SHP77 (cell line): ENCODE measurements at places on chromosomes 11 and 22.

- DNase-seq, result no peak
Observed at GRCh38 chr11:2521733-2522630, 77.2 kb downstream of the KCNQ1 start.

GRCh38 chr22:19911540-19912270, 29.9 kb upstream of the COMT start:
- no peak for DNase-seq

DNA sequence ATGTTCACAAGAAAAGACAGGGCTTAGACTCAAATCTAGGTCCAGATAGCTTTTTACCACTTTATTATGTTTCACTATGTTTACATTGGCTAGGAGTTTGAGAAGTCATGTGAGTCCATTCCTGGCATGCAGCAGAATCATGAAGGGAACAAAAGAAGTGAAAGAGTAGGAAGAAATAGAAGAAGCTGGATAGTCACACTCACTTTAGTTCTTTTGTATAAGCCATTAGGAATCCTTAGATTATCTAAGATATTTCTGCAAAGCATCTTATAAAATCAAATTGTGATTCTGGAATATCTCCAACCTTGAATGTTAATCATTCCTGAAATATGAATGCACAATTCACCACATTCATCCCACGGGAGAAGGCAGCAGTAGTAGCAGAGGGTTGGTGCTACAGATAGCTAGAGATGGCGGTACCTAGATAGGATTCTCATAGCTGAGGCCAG, 31.9 kb downstream of the MAML2 start:
- no peak for DNase-seq

DNA sequence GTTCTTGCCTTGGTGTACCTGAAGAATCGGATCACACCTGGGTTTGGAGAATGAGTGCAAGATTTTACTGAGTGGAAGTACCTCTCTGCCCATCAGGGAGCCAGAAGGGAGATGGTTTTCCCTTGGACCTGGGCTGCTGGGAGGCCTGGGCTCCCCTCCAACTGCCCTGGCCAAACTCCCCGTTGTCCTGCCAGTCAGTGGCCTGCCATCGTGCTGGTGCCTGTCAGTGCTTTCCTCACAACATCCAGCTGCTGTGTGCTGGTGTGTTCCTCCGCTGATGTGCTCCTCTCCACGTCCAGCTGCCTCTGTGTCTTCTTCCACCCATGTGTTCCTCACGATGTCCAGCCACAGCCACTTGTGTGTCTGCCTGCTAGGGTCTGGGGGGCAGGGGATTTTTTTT, 87.9 kb upstream of the CLPB start:
- DNase-seq, result no peak

GRCh38 chr22:43183496-43184277, 3.2 kb downstream of the TTLL12 start:
- no peak for DNase-seq

DNA sequence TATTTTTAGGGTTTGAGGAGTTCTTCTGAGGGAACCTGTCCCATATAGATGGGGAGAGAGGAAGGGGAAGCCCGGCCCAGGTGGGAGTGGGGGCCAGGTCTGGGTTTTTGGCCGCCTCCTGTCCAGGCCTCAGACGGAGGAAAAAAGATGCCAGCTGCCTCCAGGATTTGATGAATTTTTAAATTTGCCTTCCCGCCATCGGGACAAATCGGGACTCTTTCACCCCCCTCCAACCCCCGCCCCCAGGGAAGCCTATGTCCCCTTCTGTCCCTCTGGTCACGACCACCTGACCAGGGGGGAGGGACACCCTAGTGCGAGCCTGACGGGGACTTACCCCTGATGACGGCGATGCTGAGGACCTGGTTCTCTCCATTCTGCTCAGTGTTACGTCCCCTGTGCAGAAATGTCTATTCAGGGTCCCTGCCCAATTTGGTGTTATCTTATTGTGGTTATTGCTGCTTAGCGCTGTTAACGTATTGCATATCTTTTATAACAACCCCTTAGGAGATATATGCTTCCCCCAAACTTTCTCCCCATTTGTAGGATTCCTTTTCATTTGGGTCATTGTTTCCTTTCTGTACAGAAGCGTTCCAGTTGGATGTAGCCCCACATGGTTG, 115.9 kb upstream of the GRK3 start:
- DNase-seq, result no peak

- no peak for DNase-seq
Observed at GRCh38 chr22:46726986-46727317, 11.1 kb downstream of the CERK start.

GRCh38 chr11:5524756-5525155, 8.3 kb upstream of the UBQLNL start:
- no peak for DNase-seq

DNA sequence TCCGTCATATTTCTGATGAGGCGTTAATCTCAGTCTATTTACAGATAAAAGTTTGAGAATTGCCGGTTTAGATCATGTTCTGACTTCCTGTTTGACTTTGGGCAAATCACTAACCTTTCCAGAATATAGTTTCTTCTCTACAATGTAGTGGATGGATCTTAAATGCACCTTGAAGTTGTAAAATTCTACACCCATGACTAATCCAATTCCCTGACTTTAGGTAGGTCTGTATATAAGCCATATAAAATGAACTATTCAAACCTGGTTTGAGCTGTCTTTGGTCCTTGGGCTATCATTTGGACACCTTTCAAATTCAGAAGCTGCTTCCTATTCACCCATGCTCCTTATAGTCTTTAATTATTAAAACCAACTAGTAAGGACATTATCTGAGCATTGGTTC, 52.2 kb upstream of the BLID start:
- no peak for DNase-seq

DNA sequence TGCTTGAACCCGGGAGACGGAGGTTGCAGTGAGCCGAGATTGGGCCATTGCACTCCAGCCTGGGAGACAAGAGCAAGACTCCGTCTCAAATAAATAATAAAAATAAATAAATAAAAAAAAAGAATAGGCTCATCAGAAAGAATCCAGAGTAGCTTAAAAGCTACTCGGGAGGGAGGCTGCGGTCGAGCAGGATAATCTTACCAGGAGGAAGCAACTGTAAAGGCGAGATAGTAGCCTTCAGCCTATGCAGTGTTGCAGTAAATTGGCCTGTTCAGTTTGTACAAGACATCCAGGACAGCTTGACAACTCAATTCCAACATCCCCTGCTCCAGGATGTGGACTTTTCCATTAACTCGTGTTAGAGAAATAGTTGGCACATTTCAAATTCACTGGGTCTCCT, 1164.7 kb downstream of the LRRC4C start:
- DNase-seq, result no peak

- DNase-seq, result no peak
Observed at GRCh38 chr11:15248749-15249148, 134.0 kb downstream of the INSC start.

- no peak for DNase-seq
Observed at GRCh38 chr11:92130421-92130831, 94.2 kb upstream of the FAT3 start.

DNA sequence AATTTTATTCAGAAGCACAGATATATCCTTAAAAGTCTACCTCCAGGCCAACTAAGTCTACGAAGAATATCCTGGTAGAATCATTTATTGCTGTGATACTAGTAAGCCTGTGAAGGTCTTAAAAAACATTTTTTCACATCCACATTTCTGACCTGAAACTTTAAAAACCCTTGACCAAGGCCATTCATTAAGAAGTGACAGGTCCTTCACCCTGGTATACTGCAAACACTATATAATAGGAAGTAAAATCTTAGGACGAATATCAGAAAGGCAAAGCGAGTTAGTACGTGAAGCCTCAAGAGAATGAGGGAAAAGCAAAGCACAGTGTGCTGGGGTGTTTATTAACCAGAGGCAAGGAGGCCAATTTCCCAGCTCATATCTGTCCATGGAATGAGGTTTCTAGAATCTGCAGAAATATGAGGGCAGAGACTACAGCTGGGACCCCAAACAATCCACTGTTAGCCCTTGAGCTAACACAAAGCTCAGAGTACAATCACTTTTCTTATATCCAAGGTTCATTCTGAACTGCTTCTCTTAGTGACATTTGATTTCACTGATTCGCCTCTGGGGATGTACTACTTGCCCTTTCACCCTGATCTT, 71.0 kb downstream of the AMBRA1 start:
- DNase-seq, result no peak

DNA sequence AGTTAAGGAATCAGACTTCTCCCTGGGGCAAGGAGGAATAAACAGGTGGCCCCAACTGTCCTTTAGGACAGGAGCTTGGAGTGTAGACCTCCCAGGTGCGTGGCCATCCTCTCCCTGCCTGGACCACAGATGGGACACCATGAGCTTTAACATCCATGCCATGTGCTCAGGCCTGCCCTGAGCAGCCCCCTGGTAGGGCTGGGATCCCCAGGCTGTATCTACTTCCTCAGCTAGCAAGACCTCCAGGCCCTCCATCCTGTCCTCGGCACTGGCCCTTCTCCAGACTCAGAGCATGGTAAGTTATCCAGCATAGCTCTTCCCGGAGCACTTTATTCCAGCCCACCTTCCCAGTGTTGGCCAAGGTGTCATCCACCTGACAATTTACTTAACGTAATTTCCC, 5.7 kb downstream of the CD6 start:
- no peak for DNase-seq

DNA sequence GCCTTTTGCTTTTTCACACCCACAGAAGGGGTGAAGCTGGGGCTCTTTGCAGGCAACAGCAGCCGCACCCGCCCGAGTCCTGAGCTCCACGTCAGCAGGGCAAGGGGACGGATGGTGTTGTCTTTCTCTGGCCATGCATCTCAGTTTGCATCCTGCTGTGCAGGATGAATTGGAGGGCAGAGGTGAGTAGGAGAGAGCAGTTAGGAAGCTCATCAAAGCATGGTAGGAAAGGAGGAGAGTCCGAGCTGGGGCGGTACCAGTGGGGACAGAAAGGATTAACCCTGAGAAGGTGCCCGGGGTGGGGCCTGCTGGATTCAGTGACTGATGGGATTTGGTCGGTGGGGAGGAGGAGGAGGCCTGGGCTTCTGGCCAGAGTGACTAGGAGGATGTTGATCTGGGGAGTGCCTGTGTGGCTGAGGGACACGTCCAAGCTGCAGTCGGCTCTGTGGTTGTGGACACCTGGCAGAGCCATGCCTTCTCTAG, 14.6 kb downstream of the FAM83F start:
- peak; percentile 92 for DNase-seq

DNA sequence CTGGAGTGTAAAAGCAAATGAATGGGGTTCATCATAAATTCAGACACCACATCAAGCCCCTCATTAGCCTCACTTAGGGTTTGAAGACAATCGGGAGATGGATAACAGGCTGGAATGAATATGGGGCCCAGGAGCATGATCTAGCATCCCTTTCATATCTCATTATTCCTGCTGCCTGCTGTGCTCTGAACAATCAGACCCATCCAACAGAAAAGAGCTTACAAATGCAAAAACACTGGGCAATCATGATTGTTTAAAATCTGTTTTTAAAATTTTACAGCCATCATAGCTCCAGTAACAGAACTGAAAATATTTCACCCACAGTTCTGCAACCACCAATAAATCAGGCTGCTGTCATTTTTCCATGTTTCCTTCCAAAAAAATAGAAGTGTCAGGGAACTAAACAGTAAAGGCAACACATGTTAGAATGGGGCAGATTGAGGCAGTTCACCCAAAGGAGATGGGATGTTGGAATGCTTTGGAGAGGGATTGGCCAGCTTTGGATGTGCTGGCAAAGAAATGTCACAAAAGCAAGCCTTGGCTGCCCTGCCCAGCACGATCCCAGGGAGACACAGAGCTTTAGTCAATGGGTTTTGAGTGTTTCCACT, 47.8 kb upstream of the BMAL1 start:
- DNase-seq, result no peak

DNA sequence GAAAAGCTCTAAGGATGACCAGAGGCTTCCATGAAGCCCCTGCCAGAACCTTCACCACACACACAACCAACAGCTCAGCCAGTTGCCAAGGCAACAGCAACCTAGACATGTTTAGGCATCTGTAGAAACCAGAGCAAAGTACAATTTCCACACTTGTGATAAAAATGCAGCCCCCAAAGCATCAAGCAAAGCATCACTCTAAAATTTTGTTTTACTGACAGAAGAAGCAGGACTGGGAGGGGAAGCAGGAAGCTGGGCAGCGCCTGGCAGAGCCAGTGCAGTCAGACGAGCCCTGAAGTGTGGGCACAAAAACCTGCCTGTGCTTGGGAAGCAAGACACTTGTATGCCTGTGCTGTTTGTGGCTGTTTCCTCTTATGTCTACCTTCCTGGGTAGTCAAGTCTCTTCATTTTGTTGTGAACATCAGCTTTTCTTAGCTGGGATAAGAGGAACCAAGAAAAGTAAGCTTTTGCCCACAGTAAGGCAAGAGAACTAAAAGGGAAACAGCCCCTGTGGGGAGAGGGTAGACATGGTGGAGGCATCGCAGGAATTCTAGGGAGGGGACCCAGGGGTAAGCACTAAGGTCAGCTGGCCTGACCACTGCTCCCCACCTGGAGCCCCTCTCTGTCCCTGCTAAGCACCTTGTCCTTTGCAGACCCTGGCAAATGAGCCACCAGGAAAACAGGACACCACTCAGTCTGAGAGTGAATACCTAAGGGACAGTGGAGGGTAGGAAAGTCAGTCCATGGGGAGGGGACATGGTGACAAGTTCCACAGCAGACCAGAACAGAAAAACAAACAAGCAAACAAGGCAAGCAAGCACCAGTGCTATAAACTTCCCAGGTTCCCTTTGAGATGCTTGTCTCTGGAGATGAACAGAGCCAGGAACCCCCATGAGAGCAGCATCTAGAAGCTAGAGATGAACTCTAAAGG, 13.4 kb downstream of the PACSIN2 start:
- DNase-seq, result no peak

DNA sequence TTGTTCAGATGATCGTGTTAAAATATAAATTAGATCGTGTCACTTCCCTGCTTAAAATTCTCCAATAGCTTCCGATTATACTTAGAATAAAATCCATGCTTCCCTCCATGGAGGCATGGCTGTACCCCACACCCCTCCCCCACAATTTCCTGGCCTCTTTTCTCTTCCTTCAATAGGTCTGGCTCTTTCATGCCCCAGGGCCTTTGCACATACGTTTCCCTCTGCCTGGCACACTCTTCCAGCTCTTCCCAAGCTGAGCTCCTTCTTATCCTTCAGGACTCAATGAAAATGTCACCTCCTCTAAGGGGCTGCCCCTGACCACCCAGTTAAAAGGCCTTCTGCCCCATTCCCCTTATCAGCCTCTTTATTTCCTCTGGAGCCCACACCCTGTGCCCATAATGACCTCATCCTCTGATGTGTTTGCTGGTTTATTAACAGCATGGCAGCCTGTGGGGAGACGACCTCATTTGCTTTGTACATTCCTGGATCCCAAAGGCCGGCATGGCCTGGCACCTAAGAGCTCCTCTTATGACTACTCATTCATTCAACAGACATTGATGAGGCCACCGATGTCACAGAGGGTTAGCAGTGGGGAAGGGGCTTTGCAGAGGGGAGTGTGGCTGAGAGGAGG, 9.0 kb upstream of the FLRT1 start:
- no peak for DNase-seq
